Stimulated activated CD4-positive, alpha-beta T cell treated with anti-CD3 and anti-CD28 coated beads, TNF-alpha, amount 100 ng/mL, for 4 hours (primary cell): ENCODE measurements at places on chromosomes 13 and 19.

DNA sequence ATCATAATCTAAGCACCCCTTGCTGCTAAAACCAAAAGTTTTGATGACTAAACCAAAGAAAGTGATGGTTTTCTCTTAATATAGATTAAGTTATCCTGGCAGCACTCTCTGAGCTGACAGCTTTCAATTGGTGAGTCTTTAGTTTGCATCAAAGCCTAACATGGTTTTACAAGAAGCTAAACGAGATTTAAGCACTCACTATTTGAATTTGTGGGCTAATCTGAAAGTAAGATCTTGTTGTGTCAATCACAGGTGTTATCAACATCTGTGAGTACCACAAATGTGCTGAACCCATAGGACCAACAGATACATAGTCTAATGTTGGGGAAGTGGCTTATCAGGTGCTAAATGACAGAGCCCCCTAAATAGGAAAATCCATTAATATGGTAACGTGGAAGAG lies 223.9 kb downstream of the LHFPL6 start:
- no peak for DNase-seq

DNA sequence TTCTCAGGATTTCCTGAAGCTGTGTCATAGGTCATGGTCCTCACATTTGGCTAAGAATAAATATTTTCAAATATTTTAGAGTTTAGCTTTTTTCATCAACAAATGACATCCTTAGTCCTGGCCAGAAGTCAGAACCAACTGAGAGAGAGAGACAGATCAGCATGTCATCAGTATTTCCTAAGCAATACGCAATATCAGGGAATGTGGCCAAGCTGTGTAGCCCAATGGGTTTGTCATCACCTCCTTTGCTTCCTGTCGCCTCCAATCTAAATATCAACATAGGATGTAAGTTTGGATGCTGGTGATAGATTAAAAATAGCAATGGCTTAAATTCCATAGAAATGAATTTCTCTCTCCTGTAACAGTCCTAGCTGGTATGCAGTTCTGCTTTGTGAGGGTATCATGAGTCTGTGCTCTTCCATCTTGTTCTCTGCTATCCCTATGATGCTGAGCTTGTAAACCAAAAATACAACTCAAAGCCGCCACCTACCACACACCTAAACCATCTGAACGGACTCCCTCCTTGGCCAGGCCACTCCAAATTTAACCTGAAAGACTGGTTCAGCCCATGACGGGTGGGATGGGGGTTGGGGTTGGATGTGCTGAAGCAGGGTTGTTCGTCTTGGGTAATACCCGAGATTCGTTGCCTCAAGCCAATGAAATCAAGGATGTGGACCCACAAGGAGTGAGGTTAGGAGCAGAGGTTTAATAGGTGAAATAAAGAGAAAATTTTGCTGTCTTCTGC lies 10.0 kb upstream of the IGSF23 start:
- no peak for DNase-seq

DNA sequence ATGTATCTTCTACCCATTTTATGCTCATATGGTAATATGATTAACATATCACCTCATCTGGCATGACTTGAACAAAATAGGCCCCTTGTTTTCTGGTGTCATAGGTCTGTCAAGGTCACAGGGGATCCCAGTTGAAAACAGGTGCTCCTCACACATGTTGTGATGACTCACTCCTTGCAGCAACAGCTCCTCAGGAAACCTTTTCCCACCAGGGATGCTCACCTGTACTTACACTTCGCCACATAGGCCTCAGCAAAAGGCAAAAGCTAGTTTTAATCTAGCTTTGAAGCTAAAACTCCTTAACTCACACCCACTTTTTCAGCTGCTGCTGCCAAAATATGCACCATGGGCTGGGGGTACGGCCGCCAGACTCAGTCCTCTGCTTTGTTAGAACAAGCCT lies 110.0 kb upstream of the SOX21 start:
- no peak for DNase-seq

DNA sequence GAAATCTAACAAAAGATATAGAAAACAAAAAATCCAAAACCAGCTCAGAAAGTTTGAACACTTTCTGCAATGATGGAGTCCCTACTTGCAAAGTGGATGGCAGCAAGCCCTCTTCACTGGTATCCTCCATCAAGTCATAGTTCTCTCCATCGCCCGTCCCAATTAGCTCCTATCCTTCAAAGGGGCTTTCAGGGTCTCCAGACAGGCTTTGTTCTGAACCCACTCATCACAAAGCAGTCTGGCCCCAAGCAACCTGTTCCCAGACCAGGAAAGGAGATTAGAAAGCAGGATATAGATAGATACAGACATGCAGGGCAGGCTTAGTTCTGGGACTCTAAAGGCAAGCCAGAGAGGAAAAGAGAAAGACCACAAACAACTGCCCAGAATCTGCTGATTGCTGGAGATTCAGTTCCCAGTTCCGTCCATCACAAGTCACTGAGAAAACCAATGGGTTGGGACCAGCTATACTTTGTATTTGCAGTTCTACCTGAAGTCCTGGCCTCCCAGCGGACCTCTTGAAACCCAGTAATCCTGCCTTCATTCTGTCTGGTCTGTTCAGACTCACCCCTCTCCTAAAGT lies 47.2 kb upstream of the EPHX3 start:
- DNase-seq = no peak

GRCh38 chr13:103288114-103288513 lies 221.9 kb upstream of the SLC10A2 start:
- no peak for DNase-seq

- DNase-seq = no peak
Measured at GRCh38 chr19:48543121-48543710, 8.8 kb upstream of the SULT2B1 start.

GRCh38 chr13:101868585-101869469 lies 416.4 kb downstream of the ITGBL1 start:
- no peak for DNase-seq

DNA sequence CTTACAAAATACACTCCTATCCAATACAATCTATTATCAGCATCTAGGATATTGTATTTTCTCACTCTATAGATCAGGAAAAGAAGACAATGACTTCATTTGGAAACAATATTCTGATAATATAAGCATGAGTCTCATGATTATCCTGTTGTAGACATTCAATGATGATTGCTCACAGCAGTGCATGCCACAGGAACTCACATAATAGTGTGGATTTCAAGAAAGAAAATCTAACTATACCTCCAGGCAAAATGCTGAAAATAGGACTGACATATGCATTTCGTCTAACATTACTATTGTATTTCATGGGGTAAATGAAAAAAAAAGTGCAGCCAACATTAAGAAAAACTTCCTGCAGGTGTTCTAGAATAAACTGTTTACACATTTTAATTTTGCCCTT lies 122.6 kb downstream of the POSTN start:
- no peak for DNase-seq

GRCh38 chr19:20660473-20661140 lies 764 bp downstream of the ZNF626 start:
- no peak for DNase-seq

- no peak for DNase-seq
Measured at GRCh38 chr19:45484273-45484945, 12.4 kb downstream of the RTN2 start.
